ENCODE measurements at places on chromosomes 5 and 9.
A peak's percentile ranks its signal among the peaks of the same experiment; 100 is the strongest.

GRCh38 chr5:115097236-115097635, 72.5 kb downstream of the TRIM36 start:
- no peak for DNase-seq

DNA sequence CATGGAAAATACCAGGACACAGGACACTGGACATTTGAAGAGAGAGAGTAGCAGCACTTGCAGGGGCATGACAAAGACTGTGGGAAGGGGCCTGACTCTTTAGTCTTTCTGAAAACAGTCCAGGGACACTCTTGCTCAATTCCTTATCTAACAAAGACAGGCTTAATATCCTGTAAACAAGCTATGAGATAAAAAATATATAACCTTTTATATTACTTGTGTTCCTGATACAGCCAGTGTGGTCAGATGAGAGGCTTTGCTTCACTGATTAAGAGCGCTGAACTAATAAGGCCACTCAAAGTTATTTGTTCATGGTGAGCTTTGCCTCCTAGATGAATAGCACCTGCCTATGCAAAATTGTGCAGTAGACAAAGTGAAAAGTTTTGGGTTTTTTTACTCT, 518.7 kb downstream of the LRRC70 start:
- DNase-seq: no peak

- DNase-seq: no peak
Measured at GRCh38 chr5:137141779-137142178, 357.3 kb downstream of the SPOCK1 start.

DNA sequence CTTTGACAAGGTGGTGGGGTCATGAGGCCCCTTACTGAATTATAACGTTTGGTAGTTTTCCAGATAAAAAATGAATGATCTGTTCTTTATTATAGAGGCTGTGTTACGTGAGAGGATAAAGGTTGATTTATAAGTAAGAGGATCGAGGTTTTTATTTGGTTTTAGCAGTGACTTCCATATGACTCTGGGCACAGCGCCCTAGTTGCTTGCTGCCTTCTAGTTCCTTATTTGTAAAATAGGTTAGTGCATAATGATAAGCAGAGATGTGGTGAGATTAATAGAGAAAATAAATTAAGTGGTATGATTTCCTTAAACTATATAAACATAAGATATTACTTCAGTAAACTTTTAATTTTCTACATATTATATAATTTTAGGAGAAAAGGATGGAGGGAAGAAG, 29.8 kb downstream of the MRRF start:
- no peak for DNase-seq

- DNase-seq: no peak
Measured at GRCh38 chr9:124834591-124834990, 18.7 kb upstream of the WDR38 start.

DNA sequence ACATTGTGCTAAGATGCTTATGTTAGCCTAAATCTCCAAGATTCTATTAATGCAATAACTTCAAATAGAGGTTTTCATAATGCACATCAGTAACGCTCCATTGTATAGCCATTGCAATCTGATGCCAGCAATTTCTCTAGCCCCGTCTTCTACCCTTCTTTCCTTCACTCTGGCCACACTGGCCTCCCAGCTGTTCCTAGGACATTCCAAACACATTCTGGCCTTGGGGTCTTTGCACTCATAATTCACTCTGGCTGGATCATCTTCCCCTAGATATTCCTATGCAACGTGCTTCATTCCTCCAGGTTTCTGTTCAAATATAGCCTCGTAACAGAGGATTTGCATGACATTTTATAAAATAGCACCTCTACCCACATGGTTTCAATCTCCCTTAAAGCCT, 23.3 kb downstream of the FAM81B start:
- DNase-seq: no peak

- peak; percentile 15 for DNase-seq
Measured at GRCh38 chr5:75964008-75964407, 119.2 kb upstream of the SV2C start.

GRCh38 chr5:156892864-156893263, 42.8 kb downstream of the PPP1R2B start:
- DNase-seq: no peak

DNA sequence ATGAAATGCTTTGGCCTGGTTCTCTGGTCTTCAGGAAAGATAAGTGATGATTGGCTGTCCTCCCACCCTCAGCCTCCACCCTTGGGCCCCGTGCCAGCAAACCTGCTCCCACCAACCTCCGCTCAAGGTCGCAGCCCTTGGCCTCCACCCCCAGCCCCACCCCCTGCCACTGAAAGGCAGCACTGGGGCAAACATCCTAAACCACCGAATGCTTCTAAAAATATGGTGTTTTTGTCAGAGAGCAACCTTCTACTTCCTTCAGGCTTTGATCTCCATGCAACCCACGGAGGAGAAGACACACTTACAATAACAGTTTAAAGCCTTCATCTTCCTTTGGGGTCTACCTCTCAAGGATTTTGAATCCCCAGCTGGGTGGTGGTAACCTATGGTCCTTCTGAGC, 24.0 kb upstream of the TCF7 start:
- DNase-seq: no peak

- DNase-seq: no peak
Measured at GRCh38 chr5:103821361-103821760, 258.8 kb upstream of the NUDT12 start.

- DNase-seq: no peak
Measured at GRCh38 chr5:171957591-171958251, 48.7 kb downstream of the FBXW11 start.

- DNase-seq: no peak
Measured at GRCh38 chr9:98317134-98317857, 61.8 kb upstream of the TBC1D2 start.

DNA sequence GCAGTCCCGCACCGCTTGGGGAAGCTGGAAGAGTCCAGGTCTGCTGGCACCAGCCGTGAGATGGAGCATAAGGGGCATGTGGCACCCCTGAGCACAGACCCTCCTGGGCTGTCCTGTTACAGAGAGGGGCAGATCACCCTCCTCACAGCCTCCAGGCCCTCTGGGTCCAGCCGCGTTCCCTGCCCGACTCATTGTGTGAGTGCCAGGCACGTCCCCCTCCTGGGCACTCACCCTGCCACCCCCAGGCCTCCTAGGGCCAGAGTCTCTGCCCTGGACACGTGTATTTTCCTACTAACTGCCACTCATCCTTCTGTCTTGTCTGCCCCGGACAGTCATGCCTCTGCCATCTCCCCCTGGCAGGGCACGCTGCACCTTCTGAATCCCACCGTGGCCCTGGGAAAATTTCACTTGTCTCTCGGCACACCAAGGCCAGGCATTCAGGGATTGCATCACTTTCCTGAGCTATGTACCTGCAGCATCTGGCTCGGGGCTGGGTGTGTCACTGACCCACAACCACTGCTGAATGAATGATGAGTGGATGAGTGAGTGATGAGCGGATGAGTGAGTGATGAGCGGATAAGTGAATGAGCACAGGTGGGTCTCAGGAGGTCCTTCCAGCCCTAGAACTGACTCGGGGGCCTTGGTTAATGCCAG, 21.5 kb upstream of the FCN1 start:
- no peak for DNase-seq

- DNase-seq: no peak
Measured at GRCh38 chr5:156199045-156199444, 127.9 kb upstream of the SGCD start.

DNA sequence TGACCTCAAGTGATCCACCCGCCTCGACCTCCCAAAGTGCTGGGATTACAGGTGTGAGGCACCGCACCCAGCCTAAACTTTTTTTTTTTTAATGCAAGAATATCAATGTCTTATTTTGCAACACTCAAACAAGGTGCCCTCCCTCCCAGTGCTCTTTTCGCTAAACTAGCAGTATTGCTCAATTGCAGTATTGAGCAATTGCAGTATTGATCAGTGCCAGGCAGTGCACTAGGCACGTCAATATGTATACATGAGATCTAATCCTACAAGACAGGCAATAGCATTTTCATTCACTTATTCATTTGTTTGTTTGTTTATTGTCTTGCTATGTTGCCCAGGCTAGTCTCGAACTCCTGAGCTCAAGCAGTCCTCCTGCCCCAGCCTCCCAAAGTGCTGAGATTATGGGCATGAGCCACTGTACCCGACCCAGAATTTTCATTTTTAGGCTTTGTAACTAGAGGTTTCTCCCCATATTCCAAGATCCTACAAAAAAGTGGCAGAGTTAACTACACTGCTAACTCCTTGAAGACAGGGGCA, 94.5 kb downstream of the TTLL11 start:
- DNase-seq: no peak

GRCh38 chr9:91412941-91413340, 10.7 kb downstream of the NFIL3 start:
- no peak for DNase-seq

DNA sequence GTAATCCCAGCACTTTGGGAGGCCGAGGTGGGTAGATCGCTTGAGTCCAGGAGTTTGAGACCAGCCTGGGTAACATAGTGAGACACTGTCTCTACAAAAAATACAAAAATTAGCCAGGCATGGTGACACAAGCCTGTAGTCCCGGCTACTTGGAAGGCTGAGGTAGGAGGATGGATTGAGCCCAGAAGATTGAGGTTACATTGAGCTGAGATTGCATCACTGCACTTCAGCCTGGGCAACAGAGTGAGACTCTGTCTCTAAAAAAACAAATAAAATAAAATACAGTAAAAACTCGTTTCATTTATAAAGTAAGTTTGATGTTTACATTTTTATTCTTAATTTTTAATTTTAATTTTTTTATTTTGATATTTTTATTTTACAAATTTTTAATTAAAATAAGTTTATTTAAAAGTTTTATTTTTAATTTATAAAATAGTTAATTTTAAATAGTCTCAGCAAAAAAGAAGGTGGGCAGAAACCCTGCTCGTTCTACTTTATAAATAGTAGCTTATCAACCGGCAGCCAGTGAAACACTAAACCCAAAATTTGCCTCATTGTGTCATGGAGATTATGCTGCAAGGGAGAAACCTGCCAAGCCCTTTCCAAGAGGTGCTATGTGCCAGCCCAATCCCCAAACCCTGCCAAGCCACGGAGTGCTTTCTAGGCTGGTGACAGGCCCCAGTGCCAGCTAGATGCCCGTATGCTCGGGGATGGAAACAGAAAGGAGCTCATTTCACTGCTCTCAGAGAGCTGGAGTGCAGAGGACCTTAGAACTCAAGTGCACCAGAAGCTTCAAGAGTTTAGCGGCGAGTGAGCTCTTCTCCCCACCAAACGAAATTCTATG, 38.9 kb downstream of the SERINC5 start:
- no peak for DNase-seq

DNA sequence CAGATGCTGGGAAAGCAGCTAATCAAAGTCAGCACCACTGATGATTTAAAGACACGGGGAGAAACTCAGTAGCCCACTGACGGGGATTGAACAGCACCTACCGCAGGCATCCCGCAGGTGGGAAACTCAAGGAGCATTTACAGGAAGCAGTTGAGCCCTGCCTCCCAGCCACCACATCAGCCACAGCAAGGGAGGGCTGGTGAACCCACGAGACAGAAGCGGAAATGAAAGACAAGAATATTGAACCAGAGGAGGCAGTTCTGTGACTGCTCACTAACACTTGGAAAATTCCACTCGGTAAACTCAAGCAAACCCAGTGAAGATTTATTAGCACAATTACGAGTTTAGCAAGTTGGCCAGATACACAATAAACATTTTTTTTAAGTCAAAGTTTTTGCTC, 10.6 kb upstream of the FAM163B start:
- no peak for DNase-seq

DNA sequence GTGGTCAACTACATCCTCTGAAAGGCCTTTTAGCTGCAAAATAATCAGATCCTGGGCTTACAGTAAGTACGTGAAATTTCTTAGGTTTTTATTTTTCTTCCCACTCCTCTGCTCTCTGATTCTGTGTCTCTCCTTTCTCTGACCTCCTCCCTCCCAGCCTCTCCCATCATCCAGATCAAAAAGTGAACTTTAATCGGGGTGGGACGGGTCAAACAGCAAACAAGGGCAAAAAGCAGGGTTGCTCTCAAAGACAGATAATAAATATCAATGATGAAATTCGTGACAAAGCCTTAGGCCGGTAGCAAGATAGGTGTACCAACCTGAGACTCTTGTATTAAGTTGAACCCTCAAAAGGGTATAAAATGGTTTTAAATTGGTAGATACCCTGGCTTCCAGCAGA, 76.1 kb downstream of the RANBP17 start:
- no peak for DNase-seq

- no peak for DNase-seq
Measured at GRCh38 chr9:126295082-126295477, 31.5 kb upstream of the MVB12B start.

DNA sequence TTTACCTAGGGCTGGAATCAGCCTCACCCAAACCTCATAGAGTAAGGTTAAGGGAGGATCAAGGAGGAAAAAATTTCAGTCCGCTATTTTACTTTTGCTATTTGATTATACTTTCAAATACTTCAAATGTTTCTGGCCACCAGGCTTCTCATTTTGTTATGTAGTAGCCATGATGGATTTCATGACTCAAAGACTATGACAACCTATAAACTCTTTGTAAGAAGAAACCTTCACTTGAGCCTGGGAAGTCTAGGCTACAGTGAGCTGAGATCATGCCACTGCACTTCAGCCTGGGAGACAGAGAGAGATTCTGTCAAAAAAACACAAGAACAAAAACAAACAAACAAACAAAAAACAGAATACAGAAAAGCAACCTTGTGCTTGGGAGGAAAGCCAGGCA, 293.6 kb upstream of the TNC start:
- DNase-seq: no peak

GRCh38 chr5:82734347-82734746, 342.8 kb downstream of the TMEM167A start:
- no peak for DNase-seq

DNA sequence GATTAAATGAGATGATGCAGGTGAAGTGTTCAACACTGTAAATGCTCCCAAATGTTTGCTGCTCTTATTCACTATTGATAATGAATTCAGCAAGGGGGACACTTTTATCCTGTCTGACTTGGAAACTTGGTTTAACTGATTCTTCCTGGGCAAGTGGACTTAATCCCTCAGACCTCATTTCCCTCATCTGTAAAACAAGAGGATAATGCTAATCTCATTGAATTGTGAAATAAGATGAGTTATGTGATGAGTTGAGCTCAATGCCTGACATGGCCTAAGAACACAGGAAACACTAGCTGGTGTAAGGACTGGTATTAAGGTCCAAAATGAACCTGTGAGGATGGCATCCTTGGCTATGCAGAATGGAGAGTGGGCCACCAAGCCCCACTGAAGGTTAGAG, 23.3 kb downstream of the TNFSF15 start:
- DNase-seq: no peak

GRCh38 chr5:122863240-122863639, 17.8 kb downstream of the SNX24 start:
- DNase-seq: no peak

- DNase-seq: no peak
Measured at GRCh38 chr5:54700986-54701578, 183.5 kb downstream of the SNX18 start.

GRCh38 chr5:176353533-176353932, 8.0 kb downstream of the KIAA1191 start:
- no peak for DNase-seq
